ENCODE measurements at places on chromosomes 6 and 20.

- no peak for DNase-seq
Measured at GRCh38 chr6:148681666-148682065, 65.2 kb upstream of the UST start.

DNA sequence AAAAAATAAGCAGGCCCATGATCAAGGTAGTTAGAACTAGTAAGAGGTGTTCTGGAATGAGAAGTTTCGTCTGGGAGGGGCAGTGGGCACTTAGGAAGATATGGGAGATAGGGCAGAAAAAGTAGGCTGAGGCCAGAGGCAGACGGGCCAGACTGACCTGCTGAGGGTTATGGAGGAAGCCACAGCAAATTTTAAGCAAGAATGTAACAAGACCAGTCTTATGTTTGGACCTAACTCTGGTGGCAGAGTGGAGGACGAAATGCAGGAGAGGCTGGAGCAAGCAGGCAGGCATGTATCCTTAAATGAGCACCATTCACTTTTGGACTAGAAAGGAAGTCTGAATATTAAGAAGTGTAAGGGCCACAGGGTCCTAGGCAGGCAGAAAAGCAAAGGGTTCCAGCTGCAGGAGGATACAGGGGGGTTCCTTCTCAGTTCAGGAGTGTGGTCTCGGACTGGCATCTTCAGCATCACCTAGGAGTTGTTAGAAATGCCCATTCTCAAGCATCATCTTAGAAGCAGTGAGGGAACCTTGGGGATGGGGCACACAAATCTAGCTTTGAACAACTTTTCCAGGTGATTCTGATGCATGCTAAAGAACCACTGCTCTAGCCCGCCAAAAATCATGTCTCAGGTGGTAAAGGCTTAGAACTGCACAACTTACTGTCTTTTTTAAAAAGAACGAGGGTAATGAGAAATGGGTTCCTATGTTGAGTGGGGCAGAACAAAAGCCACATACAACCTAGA lies 1.7 kb upstream of the DSTN start:
- no peak for DNase-seq

DNA sequence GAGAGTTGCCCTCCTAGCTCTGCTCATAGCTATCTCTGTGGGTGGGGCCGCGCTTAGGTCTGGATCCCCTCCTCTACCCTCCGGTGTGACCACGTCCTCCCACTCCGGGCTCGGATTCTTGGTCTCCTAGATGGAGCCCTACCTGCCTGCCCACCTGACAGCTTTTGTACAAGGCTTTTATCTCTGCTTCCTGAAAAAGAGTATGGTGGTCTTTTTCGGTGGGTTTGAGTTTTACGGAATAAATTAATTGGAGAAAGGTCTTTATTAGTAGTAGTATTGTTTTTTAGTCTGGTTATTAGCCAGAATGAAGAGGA lies 773 bp downstream of the SMAP1 start:
- DNase-seq = no peak

- DNase-seq = no peak
Measured at GRCh38 chr20:46367967-46368901, 38.2 kb downstream of the ELMO2 start.

GRCh38 chr6:90098627-90099026 lies 198.0 kb downstream of the BACH2 start:
- DNase-seq = no peak

DNA sequence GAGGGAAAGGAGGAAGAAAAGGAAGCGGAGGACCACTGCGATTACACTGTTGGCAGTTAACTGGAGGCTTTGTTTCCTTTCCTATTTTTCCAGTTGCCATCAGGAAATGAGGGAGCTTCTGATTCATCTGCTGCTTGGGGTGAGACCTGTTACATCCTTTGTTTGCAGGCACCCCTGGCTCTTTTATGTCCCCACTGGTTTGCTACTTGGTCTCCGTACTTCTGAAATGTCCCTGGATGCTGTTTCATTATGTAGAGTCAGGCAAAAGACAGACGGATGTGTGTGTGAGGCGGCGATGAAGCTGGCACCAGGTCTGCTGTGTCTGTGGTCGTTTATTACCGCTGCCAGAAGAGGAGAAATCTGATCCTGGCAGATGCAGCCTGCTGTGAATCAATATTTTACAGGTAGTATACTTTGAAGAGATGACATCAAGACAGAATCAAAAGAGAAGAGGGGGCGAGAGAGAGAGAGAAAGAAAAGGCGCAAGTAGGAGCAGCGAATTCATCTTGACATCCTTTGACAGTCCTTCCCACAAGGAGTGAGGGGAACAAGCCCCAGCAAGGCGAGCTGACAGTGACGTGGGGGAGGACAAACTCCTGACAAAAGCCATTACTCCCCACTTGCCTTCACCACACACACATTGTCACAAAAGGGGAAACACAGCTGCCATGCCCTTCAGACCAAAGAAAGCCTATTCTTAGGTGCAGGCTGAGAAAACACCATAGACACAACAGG lies 145.9 kb upstream of the FBXL4 start:
- no peak for DNase-seq

- DNase-seq = no peak
Measured at GRCh38 chr6:75318900-75319299, 34.3 kb upstream of the TMEM30A start.

- DNase-seq = no peak
Measured at GRCh38 chr6:39425346-39426072, 103.0 kb upstream of the KCNK16 start.

DNA sequence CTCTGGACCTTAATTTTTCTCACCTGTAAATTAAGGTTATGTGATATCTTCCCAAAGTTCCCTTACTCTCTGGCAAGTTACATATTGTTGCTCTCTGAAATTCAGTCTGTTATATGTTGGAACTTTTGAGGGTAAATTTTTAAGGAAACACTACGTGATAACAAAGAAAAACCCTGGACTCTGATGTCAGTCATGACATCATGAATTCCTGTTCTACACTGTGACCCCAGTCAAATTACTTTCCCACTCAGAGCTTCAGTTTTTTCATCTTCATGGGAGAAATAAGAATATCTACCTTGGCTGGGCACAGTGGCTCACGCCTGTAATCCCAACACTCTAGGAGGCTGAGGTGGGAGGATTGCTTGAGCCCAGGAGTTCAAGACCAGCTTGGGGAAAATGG lies 164.6 kb upstream of the RALGAPA2 start:
- DNase-seq = no peak

DNA sequence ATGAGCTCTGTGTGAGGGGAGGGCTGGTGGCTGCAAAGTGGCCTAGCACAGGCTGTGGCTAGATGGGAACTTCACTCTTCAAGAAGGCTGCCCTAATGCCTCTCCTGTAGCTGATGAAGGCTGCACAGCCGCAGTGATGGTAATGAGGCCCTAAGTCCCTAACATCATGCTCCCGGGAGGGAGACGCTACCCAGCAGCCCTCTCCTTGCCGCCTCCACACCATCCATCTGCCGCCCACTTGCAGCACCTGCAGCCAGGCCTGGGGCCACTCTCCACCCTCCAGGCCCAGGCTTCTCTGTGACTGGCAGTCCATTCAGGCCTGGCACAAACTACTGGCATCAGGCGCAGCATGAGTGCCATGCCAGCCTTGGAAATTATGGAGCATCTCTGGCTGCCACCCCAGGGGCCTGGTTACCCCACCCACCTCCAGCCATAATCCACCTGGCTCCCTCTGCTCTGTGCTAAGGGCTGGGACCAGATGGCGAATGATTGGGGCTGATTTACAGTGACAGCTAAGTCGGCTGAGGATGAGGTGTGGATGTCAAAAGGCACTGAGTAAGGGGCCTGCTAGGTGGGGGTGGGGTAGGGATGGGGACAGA lies 284.2 kb downstream of the LRFN2 start:
- DNase-seq = no peak

GRCh38 chr20:12570371-12570770 lies 438.4 kb upstream of the SPTLC3 start:
- peak; percentile 3 for DNase-seq

DNA sequence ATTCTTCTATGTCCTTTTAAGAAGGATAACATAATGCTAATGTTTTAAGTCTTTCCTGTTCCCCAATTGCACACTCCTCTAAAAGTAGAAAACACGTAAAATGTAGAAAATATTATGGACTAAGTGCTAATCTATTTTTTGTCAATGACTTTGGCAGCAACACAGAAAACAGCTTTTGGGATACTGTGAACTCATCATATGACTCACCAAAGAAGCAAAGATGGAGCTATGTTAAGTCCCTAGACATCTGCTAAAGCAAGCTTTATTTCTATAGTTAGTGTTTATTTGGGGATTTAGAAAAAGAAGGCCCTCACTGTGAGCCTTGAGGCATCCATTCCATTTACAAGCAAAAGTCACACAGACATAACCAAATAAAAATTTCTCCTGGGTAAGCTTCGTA lies 23.0 kb downstream of the OPN5 start:
- DNase-seq = no peak

GRCh38 chr6:43494766-43495165 lies 15.4 kb downstream of the LRRC73 start:
- DNase-seq = no peak

GRCh38 chr20:23335521-23335920 lies 15.1 kb upstream of the NXT1 start:
- no peak for DNase-seq

- peak; percentile 21 for DNase-seq
Measured at GRCh38 chr20:346640-347316, at the start of gene NRSN2. NRSN2 (plus strand) TSS chr20:347111; CDS start chr20:349644, 2,533 bp downstream.

GRCh38 chr6:129709196-129709768 lies 695 bp downstream of the ARHGAP18 start:
- DNase-seq = no peak

- no peak for DNase-seq
Measured at GRCh38 chr20:32149566-32150170, 40.2 kb downstream of the TM9SF4 start.

GRCh38 chr6:36422714-36423100 lies 19.9 kb downstream of the PXT1 start:
- no peak for DNase-seq

- DNase-seq = no peak
Measured at GRCh38 chr6:75815756-75816155, 66.7 kb downstream of the MYO6 start.

DNA sequence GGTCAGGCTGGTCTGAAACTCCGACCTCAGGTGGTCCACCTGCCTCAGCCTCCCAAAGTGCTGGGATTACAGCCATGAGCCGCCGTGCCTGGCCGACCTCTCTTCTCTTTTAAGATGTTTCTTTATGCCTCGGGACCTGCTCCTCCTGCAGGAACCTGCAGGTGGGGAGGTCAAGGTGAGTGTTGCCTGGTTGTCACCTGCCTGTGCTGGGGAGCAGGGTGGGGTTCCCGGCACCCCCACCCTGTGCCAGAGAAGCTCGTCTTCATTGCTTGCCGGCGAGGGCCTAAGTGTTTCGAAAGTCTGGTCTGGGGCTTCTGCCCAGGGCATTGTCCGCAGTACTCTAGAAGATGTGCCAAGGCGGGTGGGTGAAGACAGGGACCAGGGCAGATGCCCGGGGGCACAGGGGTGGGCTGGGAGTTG lies 36.0 kb downstream of the SYNJ2 start:
- no peak for DNase-seq

- no peak for DNase-seq
Measured at GRCh38 chr6:154298297-154298696, 58.3 kb downstream of the IPCEF1 start.

GRCh38 chr6:121880831-121881230 lies 445.4 kb downstream of the GJA1 start:
- DNase-seq = no peak

GRCh38 chr6:136149311-136149710 lies 100.8 kb downstream of the MTFR2 start:
- no peak for DNase-seq

DNA sequence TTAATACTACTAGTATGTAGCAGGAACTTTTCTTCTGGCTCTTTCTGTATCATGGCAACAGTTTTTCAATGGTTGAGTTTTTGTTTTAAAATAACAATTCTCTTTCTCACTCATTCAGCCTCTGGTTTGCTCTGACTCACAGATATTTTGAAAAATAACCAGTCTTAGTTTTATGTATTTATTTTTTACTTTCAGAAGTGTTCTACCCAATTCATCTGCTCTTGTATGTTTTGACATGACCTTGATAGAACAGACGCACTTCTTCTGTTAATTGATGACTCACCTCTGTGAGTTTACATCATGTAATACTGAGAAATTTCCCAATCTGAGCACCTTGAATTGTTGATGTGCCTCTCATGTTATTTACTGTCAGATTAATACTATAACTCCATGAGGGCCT lies 178.9 kb downstream of the SASH1 start:
- no peak for DNase-seq

- DNase-seq = no peak
Measured at GRCh38 chr6:165034271-165034741, 275.1 kb downstream of the C6orf118 start.

DNA sequence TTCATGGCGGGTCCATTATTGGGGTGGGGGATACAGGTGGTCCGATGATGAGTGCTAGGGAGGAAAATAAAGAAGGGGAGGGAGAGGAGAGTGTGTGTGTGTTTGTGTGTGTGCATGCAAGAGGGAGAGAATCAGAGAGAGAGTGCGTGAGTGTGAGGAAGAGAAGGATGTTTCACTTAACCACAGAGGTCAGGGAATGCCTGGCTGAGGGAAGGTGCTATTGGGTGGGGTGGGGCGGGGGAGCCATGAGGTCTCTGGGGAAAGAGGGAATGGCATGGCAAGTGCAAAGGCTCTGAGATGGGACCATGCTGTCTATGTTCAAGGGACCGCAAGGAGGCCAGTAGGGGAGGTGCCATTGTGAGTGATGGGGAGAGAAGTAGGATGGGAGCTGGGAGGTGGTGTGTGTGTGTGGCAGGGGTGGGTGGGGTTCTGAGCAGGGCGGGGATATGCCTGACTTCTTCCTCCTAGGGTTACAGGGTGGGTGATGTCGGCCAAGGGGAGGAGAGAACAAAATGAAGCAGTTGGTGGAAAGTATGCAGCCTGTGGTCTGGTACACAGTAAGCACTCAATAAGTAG lies 23.0 kb downstream of the CEBPB start:
- no peak for DNase-seq

- no peak for DNase-seq
Measured at GRCh38 chr6:15495375-15495901, 167.4 kb downstream of the DTNBP1 start.

- DNase-seq = no peak
Measured at GRCh38 chr6:158030380-158031300, 49.0 kb downstream of the SYNJ2 start.

- DNase-seq = no peak
Measured at GRCh38 chr20:37344506-37345338, 1.2 kb upstream of the SRC start.

- DNase-seq = no peak
Measured at GRCh38 chr6:27839626-27840475, 72.3 kb downstream of the OR2B2 start.

GRCh38 chr20:53334861-53335260 lies 258.8 kb downstream of the ZNF217 start:
- DNase-seq = no peak

DNA sequence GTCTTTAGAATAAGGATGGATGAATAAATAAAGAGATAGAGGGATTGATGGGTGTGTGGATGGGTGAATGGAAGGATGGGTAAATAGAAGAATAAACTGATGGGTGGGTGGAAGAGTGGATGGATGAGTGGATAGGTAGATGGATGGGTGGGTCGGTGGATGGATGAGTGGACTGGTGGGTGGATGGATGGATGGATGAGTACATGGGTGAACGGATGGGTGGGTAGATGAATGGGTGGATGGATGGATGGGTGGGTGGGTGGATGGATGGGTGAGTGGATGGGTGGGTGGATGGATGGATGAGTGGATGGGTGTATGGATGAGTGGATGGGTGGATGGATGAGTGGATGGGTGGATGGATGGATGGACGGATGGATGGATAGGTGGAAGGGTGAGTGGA lies 65.7 kb upstream of the FOXC1 start:
- DNase-seq = no peak
